ENCODE measurements at places on chromosomes 12 and 14. TPM values are rescaled to one million over a fixed set of nuclear protein-coding genes. Genes with fewer than 3 reads are reported as not detected.

GRCh38 chr12:125245581-125246557 is 180.6 kb downstream of the AACS start:
- DNase-seq = no peak

- no peak for DNase-seq
Observed at GRCh38 chr12:46224386-46224785, 44.5 kb downstream of the SLC38A1 start.

GRCh38 chr14:102778338-102779083 is 1.3 kb downstream of the TRAF3 start:
- DNase-seq = no peak

- DNase-seq = no peak
Observed at GRCh38 chr12:67928621-67929383, 60.4 kb upstream of the IFNG-AS1 start.

FAM181A gene
- not detected for total RNA-seq

DNA sequence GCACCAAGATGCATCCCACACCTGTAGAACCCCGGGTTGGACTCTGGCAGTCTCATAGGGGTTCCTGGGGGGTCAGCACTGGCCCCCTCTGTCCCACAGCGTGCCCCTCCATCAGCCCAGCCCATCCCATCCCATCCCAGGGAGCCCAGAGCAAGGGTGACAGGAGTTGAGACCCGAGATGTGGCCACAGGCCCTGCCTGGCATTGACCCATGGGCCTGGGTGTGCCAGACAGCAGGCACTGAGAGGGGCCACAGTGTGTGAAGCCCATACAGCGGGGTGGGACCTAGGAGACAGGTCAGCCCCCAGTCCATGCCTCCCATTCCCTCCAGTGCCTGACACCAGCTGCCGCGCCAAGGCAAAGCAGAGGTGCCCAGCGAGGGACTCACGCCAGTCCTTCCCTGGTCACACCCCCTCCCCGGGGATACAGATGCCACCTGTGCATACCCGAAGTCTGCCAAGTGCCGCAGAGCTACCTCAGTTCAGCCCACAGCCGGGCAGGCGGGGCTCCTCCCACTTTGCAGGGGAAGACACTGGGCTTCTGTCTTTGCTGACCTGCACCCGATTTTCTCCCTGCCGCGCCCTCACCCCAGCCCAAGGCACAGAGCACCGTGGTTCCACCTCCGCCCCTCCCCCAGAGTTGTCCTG is 50.4 kb downstream of the CYP46A1 start:
- DNase-seq = no peak

NYNRIN gene
- total RNA-seq = not detected

Measured in OCI-LY7 (cell line).